ENCODE measurements at places on chromosomes 5 and 9. TPM values are rescaled to one million over a fixed set of nuclear protein-coding genes. Genes with fewer than 3 reads are reported as not detected.

DNA sequence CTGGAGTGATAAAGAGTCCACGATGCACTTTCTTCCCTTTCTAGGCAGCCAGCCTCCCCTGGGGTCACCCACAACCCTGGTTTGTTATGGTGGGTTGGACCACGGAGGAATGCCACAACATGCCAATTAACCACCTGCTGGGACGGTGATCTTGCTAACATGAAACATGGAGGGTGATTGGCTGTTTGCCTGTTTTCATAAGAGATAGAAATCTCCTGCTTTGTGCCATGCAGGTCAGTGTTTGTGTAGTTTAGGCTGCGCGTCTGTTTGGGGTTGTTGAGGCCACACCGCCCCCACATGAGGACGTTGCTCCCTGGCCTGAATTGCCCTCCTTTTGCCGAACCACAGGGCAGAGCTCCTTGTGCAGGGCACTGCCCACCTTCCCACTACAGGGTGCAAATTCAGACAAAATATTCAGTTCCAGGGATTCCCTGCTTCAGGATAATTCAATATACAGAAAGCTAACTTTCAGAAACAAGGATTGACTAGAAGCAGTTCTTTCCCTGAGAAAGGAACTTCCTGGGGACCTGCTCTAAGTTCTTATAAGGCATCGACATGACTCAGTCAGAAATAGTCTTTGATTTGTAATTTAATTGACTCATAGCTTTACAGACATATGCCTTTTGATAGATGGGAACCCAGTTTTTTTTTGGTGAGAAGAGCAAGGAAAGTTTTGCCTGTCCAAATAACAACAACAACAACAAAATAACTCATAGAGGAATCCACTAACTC lies 427.6 kb downstream of the GADD45G start:
- DNase-seq = no peak

- DNase-seq = no peak
These were observed 94.8 kb downstream of the PPIC start for GRCh38 chr5:122941737-122942136.

Gene NIPAL4
- polyA plus RNA-seq = not detected

Gene BNIP1
- polyA plus RNA-seq = 29.9 TPM

Gene PPP3R2
- polyA plus RNA-seq = not detected
